ENCODE measurements at places on chromosomes 7 and 10.

DNA sequence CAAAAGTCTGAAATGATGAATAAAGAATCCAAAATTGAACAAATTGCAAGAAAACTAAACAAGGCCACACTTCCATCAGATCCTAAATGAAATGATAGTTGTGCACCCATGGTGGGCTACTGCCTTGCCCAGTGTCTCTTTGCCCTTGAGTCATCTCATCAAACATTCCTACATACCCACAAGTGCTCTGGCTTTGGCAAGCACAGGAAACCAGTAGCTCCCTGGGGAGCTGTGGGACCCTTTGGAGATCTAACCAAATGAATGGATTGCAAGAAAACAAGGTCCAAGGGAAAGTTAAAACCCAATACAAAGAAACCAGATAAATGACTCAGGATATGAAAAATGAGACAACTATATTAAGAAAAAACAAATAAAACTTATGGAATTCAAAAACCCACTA lies 129.8 kb upstream of the TMEM229A start:
- no peak for DNase-seq

DNA sequence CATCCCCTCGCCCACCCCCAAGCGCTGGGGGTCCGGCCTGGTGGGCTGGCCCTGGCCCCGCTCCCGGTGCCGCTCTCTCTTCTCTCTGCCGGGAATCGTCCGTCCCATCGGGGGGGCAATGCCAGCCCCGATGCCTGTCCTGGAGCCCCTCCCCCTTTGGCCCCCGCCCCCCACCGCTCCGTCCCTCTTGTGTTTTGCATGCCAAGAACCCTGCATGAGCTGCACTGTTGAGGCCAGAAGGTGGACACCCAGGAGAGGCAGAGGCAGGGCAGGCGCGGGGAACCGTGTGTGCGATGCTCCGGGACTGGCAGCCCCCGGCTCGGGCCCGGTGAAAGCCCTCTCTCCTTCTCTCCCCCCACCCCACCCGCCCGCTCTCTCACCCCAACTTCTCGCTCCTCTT lies 22.1 kb upstream of the HSPB1 start:
- no peak for DNase-seq

- DNase-seq: no peak
Measured at GRCh38 chr7:151404216-151405011, 5.4 kb downstream of the WDR86 start.

- DNase-seq: no peak
Measured at GRCh38 chr10:30758338-30758737, 128.8 kb upstream of the LYZL2 start.

DNA sequence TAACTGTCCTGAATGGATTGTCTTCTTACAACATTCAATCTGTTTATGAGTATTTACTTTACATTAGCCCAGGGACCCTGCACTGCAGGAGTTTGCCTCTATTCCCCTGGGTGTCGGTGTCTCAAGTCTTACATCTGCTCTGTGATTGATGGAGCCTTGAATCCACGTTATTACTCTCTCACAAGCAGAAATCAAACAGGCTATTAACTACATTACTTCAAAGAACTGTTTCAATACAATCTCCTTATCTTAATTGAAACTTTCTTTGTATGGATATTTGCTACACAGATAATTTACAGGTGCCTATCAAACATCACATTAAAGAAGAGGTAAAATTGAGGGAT lies 3.1 kb upstream of the ARID5B start:
- no peak for DNase-seq

GRCh38 chr7:46389146-46389545 lies 468.1 kb upstream of the IGFBP3 start:
- no peak for DNase-seq

DNA sequence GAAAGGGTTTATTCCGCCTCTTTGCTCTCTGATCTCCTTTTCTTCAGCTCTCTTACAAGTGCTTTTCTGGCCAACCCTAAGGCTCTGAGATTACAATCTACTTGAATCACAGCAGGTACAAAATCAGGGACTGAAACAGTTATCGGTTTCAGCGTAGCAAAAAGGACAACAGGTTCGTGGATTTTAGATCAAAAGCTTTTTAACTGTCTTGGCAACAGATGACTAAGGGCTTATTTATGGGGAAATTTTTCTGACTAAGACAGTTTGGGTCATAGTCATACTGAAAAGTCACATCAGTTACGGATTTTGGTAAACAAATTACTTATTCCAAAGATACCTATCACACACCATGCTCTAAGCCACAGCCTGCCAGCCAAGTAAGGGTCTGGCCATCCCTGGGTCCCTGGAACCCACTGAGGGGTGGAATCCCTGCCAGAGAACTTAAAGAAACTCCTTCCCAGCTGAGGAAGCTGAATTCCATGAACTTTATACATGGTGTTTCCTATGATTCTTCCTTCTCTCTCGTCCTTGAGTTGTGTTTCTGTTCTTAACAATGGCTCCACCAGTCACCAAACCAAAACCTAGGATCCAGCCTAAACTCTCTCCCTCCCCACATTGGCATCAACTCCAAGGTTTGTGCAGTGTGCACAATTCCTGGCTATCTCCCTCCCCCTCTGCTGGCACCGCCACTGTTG lies 169.3 kb downstream of the FAM107B start:
- DNase-seq: no peak

DNA sequence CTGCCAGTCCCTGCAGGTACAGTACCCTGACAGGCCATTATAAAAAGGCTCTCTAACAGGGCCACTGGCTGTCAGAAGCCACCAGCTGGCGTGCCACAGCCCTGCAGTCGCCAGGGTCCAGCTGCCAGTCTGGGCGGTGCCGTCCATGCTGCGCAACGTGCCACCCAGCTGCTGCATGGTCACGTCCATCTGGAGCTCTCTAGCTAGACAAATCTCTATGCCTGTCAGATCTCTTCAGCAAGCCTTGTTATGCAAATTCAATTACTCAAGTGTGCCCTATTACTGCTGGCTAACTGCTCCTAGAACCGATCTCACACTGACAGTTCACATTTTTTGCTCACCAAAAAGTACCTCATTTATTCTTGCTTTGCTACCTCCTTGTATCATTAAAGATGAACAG lies 75.9 kb downstream of the HIBADH start:
- DNase-seq: peak; percentile 49

DNA sequence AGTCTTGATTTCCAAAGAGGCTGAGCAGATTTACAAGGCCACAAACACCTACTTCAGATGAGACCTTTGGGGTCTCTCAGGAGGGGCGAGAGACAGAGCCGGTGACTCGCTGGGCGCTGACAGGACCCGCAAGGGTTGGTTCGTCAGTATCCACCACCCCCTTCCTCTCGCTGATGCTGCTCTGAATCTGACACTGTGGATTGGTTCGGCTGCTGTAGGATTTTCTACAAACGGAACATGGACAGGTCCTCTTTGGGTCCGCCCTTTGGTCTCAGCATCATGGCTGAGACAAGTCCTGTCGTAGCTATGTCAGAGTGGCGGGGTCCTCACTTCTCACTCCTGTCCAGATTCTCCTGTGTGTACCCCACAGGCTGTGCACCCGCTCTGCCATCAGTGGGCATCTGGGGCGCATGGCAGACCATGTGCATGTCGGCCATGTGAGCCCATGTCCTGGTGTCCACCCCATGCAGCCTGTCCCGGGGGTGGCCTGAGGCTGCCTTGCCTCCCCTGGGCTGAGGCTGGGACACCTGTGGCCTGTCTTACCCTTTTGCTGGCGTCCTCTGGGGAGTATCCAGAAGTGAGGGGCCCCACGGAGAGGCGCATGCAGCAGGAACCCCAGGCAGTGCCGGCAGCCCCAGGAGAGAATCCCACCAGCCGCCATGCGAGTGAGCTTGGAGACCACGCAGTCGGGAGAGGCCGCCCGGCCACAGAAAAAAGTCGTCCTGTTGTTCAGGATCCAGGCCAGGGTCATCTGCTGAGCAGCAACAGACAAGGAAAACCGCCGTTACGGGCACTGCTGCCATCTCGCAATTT lies 21.6 kb upstream of the FAM20C start:
- no peak for DNase-seq

DNA sequence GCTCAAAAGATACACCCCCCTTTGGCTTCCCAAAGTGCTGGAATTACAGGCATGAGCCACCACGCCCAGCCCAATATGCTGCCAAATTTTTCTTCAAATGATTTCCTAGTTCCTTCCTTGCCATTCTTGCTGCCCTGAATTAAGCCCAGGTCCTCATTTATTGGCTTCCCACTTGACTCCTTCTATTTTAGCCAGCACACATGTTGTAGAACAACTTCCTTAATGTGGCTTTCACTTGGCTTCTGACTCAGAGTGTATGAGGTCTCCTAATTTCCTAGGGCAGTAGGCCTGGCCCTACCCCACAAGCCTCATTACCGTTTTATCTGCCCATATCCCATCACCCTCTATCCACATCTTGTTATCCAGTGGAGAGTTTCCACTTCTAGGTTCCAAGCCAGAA lies 21.8 kb upstream of the HIPK2 start:
- no peak for DNase-seq

GRCh38 chr10:58951746-58952145 lies 224.7 kb upstream of the PHYHIPL start:
- no peak for DNase-seq

GRCh38 chr10:3955493-3955892 lies 170.5 kb upstream of the KLF6 start:
- DNase-seq: no peak

- DNase-seq: no peak
Measured at GRCh38 chr7:139264220-139264619, 33.2 kb downstream of the UBN2 start.

DNA sequence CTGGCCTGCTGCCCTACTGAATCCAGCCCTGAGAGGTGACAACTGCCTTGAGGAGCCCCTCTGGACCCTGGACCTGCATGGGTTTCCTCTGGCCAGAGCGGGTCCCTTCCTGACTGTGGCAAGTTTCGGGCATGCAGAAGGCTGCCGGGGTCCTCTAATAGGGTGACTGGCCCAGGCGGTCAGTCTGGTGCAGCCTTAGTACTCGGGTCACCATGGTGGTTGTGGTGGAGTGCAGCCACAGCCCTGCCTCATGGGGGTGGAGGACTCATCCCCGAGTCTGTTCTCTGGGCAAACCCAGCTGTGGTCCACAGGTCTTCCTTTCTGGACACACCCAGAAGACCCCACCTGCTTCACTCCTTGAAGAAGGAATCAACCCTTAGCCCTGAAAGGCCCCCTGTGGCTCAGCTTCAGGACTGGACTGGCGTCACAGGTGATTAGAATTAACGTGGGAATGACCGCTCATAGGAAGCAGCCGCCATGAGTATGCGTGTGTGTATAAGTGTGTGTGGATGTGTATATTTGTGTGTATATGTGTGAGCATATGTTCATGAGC lies 28.7 kb downstream of the RAMP3 start:
- no peak for DNase-seq

- DNase-seq: no peak
Measured at GRCh38 chr10:69826789-69827554, 25.3 kb downstream of the COL13A1 start.

DNA sequence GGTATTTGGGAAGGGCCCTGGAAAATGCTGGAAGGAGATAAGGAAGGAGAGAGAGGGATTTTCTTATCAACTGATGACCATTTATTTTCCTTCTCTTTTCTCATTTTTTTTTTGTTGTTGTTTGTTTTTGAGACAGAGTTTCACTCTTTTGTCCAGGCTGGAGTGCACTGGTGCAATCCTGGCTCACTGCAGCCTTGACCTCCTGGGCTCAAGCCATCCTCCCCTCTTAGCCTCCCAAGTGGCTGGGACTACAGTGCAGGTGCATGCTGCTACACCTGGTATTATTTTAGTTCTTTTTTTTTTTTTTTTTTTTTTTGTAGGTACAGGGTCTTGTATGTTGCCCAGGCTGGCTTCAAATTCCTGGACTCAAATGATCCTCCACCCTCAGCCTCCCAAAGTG lies 52.2 kb downstream of the HIP1 start:
- no peak for DNase-seq

- no peak for DNase-seq
Measured at GRCh38 chr7:52269669-52270068, 765.8 kb upstream of the POM121L12 start.

DNA sequence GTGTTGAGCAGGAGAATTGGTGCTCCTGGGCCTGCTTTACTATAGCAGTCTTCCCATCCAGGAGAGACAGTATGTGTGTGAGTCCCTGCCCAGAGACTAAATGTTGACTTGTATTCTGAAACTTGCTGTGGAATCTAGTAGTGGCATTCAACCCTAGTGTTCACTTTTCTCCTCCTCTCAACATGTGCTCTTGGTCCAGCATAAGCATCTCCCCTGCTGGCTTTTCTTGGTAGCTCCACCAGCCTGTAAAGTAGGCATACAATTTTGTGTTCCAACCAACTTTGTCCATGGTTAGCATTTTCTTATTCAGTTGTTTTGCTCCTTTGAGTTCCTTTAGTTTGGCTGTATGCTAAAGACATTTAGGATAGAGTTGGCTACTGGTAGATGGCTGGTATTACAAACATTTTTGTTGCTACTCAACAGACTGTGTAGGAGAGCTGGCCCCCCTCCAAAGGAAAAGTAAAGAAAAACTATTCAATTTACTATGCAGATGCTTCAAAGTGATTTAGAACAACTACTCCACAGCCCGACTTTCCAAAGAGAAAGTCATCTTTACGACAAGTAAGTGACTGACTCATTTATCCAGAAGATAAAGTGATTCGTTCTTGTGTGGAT lies 46.0 kb downstream of the ASB4 start:
- DNase-seq: no peak

DNA sequence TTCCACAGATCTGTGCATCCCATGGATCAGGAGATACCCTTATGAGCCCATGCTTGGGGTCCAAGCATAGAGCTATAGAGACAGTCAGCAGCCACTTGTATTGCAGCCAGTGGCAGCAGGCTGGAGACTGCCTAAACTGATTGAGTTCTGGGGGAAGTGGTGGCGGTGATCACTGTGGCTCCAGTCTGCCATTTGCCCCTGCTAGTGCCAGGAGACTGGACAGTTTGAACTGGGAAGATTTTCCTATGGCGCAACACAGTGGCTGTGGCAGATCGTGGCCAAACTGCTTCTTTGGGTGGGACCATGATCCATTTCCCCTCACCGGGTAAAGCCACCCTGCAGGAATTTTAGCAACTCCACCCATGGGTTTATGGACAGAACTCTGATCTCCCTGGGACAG lies 679.7 kb upstream of the SEMA3D start:
- no peak for DNase-seq

- no peak for DNase-seq
Measured at GRCh38 chr10:10831085-10831484, 186.6 kb upstream of the CELF2 start.
